ENCODE measurements at places on chromosomes 16 and 17.

DNA sequence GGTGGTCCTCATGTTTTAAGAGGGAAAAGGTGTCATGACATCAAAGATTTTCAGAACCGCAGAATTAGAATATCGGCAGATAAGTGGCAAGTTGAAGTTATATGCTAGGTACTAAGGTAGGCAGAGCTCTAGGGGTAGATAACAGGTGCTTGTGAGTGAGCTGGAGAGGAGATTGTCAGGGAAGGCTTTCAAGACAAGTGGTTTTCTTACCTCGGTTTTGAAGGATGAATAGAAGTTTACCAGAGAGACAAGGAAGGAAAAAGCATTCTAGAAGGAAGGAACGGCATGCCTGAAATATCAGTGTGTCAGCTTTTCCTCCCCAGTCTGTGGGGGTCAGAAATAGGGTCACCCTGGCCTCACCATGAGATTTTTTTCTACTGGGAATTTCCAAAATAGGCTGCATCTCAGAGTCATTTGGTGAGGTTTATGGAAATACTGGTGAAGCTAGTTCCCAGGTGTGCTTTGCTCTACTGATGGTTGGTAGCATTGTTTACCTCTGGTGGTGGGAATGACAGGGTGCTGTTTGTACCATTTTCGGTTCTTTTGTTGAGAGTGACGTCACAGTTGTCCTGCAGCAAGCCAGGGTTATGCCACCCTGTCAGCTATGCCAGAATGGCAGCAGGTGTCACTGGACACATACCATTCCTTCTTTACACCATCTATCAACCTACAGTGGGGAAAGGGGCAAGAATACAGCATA, 112.5 kb downstream of the MSI2 start:
- DNase-seq, result no peak

GRCh38 chr16:70529051-70529777, 5.6 kb downstream of the SF3B3 start:
- peak; percentile 46 for DNase-seq

DNA sequence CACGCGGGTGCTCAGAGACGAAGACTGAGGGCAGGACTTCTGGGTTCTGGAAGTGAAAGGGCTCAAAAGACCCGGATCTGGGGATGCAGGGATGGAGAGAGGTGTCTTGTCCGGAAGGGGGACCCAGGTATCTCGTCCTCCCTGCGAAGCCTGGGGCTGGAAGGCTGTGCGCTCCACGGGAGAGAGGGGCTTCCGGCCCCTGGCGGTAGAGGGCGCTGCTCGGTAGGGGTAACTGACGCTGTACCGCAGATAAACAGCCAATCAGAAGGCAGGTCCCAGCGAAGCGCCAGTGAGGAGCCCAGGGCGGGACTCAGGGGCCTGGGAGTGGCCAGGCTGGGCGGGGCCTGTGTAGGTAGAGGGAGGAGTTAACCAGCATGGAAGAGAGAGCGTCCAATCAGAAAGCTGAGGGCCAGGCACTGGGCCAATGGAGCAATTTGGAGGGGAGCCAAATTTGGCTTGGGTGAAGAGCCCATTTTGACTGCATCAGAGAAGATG, 804 bp downstream of the TGFB1I1 start:
- DNase-seq, result peak; percentile 98

- no peak for DNase-seq
Measured at GRCh38 chr16:72091217-72091616, 2.2 kb downstream of the TXNL4B start.

DNA sequence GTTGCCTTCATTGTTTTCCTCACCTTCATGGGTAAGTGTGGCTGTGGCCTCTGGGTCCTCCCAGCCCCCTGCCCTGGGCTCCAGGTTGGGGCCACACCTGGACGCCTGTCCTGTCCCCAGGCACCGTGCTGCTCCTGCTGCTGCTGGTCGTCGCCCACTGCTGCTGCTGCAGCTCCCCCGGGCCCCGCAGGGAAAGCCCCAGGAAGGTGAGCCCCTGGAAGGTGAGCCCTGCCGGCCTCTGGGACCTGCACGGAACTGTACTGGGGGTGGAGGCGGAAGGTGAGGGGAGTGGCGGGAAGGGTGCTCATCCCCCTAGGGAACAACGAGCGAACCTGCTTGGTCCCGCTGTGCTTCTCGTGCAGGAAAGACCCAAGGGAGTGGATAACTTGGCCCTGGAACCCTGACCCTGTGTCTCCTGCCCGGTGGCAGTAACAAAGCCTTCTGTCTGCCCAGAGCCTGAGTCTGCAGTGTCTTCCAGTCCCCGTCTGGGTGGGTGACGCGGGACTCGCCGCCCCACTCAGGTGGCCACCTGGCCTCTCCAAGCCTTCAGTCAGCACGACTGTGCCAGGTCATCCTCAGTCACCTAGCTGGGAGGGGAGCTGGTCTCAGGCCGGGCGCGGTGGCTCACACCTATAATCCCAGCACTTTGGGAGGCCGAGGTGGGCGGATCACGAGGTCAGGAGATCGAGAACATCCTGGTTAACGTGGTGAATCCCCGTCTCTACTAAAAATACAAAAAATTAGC, 831 bp downstream of the SMIM22 start:
- no peak for DNase-seq

DNA sequence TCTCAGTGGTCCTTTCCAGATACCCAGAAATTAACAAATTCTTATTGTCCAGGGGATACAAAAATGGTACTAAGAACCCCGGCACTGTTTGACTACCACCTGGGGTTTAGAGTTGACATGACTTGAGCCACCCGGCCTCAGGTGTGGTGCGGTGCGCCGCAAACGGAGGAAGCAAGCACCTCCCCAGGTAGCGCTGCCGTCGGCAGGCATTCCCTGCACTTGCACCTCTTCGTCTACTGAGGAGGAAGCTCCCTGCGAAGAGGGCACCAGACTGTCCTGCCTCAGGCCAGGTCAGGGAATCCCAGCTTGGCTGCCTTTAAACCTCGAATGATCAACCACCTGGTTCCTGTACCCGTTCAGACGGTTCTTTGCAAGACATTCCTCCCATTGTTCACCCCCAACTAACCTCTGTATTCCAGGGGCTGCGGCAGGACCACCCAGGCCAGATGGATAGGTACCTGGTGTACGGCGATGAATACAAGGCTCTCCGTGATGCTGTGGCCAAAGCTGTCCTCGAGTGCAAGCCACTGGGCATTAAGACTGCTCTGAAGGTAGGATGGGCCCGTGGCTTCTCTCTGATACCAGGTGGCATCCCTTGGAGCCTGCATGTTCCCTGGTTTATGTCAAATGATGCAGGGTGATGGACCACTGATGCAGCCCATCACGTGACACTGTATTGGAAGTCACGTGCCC, 40.8 kb upstream of the ENDOV start:
- DNase-seq, result no peak

- no peak for DNase-seq
Measured at GRCh38 chr16:79067600-79067999, 532.9 kb downstream of the MAF start.

DNA sequence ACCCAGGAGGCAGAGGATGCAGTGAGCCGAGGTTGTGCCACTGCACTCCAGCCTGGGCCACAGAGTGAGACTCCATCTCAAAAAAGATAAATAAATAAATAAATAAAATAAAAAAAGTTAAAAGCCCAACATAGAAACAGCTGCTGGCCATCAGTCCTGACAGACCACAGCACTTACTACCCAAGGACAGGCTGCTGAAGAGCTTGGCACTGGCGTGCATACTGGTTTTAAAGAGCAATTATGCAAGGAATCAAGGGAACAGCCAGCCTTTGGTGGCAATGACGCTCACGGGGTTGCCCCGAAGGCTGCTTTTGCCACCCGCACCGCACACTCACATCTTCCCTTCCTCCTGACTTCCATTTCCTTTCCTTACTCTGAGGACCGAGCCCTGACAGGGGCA, 4.2 kb downstream of the PLD6 start:
- no peak for DNase-seq

DNA sequence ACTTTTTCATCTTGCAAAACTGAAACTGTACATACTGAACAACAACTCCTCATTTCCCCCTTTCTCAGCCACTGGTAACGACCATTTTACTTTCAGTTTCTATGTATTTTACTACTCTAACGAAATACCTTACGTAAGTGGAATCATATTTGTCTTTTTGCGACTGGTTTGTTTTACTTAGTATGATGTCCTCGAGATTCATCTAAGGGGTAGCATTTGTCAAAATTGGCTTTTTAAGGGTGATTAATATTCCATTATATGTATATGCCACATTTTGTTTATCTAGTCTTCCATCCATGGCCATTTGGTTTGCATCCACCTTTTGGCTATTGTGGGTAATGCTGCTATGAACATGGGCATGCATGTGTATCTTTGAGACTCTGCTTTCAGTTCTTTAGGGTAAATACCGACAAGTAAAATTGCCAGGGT, 10.4 kb downstream of the KPNB1 start:
- DNase-seq, result no peak

- no peak for DNase-seq
Measured at GRCh38 chr16:12235110-12235509, 258.6 kb downstream of the SNX29 start.

DNA sequence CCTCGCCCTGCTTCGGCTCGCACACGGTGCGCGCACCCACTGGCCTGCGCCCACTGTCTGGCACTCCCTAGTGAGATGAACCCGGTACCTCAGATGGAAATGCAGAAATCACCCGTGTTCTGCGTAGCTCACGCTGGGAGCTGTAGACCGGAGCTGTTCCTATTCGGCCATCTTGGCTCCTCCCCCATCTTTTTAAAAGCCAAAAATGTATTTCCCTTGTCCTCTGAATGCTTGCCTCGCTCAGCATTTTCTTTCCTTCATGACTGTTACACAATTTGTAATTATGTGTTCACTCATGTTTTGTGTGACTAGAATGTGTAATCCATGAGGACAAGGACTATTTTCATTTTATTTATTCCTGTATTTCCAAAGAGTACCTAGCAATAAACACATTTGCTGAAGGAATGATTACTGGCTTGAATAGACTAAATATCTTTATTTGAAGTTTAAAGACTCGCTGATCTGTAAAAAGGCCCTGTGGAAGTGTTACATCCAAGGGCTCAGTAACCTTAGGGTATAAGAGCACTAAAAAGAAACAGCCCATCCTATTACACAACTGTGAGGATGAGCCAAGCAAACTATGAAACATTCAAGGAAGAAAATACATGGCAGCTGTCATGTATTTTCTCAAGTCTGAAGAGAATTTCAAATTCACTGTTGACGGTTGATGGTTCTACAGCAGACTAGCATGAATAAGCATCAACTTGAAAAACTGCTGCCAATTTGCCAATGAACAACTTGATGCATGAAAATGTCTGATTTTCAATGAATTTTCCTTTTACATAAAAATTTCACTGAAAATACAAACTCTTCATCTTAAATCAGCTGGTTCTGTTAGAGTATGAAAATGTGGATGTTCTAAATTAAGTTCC, 192.6 kb downstream of the MYO1D start:
- DNase-seq, result no peak

DNA sequence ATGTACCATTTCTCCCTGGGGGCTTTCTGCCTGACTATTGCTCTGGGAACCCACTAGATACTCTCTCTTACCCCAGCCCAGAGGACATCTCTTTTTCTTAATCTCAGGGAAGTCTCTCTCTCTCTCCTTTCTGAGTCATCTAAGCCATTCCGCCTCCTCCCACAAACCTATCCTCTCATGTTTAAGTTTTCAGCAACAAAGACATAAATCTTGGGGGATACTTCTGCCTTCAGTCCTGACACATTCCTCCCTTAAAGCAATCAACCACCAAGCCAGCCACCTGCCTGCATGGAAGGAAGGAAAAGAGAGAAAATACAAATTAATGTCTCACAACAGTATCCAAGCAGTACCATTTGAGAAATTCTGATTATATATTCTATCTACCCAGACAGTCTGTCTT, 128.8 kb downstream of the HS3ST2 start:
- no peak for DNase-seq

- peak; percentile 87 for DNase-seq
Measured at GRCh38 chr17:50468304-50469207, at the start of gene CHAD. Gene CHAD, minus strand, starts transcription at chr17:50468880. Its CDS starts 67 bp downstream, at chr17:50468813.

DNA sequence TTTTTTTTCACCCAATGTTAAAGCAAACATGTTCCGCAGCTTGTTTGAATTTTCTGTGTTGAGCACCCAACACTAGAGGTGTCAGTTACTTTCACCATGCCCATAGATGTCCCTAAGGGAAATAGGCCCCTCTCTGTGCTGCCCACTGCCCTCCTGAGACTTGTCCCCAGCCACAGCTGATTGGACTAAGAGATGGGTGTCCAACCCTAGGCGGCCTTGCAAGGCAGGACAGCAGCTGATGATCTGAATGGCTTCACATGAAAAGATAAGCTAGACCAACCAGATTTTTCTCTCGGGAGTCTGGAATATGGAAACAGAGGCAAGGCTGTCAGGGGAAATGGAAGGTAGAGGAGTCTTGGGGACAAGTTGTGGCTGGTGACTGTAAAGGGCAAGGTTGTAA, 6.1 kb upstream of the CALB2 start:
- no peak for DNase-seq

DNA sequence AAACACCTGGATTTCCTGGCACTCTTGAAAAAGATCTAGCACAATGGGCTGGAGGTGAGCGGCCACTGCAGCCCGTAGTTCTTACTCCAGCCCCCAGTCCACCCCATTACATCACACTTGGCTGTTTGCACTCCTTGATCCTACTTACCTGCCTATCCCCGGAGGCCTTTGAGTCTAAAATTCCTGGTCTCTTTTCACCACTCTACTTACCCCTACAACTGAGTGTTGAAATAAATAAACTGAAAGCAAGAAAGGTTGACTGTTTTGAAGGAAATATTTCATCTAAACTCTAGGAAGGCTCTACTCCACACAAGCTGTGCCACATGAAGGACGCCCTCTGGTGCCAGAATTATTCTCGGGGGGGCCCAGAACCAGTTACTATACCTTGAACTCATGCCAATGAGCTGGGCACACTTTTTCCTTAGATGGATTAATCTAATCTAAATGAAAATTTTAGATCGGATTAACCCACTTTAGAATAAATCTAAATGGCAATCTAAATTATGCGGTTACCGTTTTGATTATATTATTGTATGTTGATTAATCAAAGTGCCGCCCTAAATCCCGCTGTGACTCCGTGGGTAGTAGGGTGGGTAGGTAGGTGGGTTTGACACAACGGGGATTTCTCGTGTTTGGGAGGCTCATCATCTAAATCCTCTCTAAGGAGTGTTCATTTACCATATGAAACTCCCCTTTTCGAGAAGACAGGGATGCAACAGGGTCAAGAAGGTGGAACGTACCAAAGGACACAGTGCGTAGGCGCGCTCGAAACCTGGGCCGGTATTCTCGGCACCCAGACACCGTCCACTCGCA, 651 bp upstream of the EIF1 start:
- DNase-seq, result peak; percentile 44

DNA sequence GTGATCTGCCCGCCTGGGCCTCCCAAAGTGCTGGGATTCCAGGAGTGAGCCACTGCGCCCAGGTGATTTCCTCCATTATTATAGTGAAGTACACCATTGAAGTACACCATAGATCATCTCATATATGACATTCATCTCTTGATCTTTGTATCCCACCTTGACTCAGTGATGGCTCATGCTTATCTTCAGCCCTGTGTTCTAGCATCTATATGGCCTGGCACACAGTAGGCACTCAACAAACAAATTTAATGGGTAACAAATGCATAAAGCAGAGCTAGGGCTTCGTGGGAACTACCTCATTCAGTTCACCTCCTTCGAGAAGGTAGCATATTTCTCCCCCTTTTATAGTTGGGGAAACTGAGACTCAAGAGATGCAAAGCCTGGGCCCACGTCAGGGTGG, 952 bp downstream of the ENKD1 start:
- no peak for DNase-seq

- no peak for DNase-seq
Measured at GRCh38 chr16:15726715-15727114, 76.7 kb downstream of the NDE1 start.

Data from SK-N-SH (cell line).